ENCODE measurements at places on chromosomes 7 and 10.

- DNase-seq = no peak
Measured at GRCh38 chr7:13856012-13856411, 133.5 kb downstream of the ETV1 start.

DNA sequence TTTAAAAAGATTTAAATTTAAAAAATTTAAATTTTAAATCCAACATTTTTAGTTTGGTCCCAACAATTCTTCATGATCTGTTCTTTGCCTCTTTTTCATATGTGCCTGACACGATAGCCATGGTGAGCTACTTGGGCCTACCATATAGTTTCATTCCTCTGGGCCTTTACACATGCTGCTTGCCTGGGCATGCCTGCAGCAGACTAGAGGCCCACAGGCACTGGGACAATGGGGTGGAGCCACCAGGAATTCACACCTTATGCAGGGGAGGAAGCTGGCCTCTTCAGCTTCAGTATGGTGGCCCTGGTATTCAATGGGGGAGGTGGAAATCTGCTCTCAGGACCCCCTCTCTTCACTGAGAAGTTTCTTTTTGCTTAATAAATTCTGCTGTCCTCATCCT, 37.8 kb upstream of the ZNF365 start:
- no peak for DNase-seq

GRCh38 chr10:68876246-68877138, 24.6 kb upstream of the DDX50 start:
- DNase-seq = no peak

GRCh38 chr7:80420876-80421275, 91.0 kb downstream of the GNAT3 start:
- no peak for DNase-seq

DNA sequence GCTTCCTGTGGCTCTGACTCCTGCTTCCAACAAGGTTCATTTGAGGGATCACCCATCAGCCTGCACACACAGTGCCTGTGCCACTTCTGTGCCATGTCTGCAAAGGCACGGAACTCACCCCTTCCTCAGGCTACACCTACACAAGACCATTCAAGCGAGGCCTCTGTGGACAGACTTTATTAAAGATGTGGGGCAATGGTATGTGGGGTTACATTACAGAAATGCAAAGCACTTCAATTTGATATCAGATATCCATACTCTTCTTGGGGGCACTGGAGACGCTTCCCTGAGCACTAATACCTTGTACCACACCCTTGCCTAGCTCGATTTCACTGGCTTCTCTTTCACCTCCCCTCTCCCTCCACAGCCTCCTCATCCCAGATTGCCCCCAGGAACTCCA, 84.4 kb upstream of the FGL2 start:
- no peak for DNase-seq

GRCh38 chr10:126439942-126440341, 51.7 kb upstream of the ADAM12 start:
- DNase-seq = no peak
